ENCODE measurements at places on chromosomes 6 and 20.

GRCh38 chr6:56327946-56328727 lies 80.8 kb upstream of the COL21A1 start:
- DNase-seq = no peak

DNA sequence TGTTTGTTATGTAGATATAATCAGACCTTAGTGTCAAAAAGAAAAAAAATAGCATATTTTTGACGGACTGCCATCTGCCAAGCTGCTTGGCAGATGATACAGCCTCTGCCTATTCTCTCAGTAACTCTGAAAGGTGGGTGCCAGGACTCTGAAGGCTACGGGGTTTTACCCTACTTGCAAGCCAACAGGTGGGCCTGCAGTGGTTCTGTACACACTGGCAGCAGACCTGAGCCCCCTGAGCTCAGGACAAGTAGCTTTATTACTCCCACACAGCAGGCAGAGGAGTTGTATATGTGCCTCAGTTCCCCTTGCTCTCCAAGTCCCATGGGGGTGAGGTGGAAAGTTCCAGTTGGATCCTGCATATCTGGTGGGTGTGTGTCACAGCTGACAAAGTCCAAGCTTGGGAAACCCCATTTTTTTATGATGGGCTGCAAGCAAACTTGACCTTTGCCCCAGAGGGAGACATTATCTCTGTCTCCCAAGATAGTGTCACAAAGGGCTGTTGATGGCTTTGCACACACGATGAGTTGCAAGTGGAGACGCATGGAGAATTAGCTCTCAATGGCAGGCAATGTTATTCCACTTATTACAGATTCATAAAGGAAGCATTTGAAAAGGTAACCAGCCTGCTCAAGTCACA lies 20.5 kb upstream of the AFDN start:
- no peak for DNase-seq

DNA sequence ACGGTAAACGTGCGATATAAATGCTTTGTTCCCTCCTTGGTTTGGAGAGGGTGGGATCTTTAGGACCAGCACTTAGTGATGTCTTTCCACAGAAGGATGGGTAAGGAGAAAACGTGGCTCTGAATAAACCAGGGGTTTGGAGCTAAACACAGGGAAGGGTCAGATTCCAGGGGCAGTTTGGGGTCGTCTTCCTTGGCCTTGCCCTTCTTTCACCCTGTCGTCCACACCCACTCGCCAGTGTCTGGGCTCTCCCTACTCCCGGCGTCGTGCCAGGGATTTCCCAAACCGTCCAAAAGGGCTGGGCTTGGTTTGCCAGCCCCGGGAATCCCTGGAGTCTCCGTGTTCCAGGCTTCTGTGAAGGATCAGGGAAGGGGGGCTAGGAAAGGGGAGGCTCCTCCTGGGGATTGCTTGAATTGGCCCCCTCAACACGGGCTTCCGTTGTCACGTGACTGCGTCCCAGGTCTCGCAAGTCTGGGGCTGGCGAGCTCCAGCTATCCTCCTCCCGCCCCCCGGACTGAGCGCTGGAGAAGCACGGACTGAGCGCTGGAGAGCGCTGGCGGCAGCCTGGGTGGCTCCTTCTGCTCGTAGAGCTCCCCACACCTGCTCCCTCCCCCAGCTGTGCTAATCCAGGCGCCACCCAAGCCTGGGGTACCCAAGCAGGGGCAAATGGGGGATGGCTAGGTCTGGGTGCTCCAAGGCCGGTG lies 9.4 kb upstream of the ARMC12 start:
- peak; percentile 53 for DNase-seq

DNA sequence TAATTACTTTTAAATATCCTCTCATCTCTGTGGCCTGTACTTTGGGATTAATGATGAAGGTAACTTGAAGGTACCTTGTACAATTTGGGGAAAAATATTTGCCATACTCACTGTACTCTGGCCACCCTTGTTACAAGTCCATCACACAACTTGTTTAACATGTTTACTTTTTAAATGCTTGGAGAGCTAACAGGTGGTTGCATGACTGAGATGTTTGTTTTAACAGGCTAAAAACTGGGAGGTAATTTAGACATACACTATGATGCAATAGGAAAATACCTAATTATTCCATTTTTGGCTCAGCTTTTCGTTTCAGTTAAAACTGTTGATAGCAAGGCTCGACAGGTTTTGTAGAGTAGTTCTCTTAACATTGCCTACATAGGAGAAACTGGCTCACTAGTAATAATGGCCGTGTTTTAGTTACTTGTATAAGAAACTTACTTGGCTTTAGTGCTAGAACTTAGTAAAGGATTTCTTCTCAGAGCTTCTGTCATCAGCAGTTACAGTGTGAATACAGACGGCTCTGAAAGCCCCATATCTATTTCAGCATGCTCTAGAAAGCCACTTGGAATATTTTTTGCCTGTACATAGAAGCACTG lies 489.8 kb upstream of the SOX4 start:
- DNase-seq = no peak

DNA sequence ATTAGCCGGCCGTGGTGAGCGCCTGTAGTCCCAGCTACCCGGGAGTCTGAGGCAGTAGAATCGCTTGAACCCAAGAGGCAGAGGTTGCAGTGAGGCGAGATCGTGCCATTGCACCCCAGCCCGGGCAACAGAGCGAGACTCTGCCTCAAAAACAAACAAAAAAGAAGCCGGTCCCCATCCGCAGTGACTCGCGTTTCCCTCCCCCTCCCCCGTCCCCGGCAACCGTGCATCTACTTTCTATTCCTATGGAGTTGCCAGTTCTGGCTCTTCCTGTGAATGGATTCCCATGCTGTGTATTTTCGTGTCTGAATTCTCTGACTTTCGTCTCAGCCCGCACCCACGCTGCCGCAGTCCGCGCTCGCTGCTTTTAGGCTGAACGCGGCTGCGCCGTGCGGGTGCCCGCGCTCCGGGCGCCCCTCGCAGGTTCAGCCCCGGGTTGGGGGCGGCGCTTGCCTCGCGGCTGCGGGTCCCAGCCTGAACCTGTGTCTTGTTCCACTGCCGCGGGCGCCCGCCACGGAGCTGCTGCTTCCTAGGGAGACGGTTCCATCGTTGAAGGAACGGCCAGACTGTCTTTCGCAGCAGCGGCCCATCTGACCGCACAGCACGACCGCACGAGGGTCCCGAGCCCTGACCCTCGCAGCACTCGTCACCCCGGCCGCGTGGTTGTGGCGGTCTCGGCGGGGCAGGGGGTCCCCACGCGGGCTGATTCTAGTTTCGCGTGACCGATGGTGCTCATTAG lies 1.1 kb upstream of the MRGBP start:
- DNase-seq = peak; percentile 51

GRCh38 chr6:160247457-160247883 lies 11.2 kb downstream of the SLC22A2 start:
- DNase-seq = peak; percentile 7

- DNase-seq = no peak
Measured at GRCh38 chr20:58133020-58133808, 95.2 kb downstream of the ANKRD60 start.

DNA sequence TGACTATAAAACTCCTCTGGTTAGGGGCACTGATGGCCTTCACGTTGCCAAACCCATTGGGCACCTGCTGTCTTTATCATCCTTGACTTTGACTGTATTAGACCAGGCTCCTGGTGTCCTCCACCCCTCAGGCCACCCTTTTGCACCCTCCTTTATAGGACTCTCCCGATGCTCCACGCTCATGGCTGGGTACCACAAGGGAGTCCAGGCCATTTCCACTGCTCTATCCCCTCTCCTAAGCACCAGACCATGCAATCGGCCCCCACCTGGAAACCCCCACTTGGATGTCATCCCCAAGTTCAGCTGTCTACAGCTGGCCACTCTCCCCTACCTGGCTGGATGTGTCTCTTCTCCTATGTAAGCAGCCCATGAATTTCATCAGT lies 115.2 kb downstream of the TOX2 start:
- DNase-seq = no peak

- DNase-seq = peak; percentile 68
Measured at GRCh38 chr20:3172933-3173609, at the start of gene LZTS3. LZTS3 (minus strand) TSS chr20:3173549; CDS start chr20:3167163, 6,386 bp downstream.

Data from fibroblast of skin of back (primary cell).